Kidney tubule cell (primary cell): ENCODE measurements at places on chromosomes 11 and 22.

DNA sequence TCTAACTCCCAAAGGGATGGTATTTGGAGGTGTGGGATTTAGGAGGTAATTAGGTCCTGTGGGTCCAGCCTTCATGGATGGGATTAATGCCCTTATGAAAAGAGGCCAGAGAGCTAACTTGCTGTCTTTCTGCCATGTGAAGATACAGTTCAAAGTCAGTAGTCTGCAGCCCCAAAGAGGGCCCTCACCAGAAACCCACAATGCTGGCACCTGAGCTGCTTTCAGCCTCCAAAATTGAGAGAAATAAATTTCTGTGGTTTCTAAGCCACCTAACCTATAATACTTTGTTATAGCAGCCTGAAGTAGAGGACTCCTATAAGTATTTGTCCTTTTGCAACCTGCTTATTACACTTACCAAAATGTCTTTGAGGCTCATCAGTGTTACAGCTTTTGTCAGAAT is 16.2 kb downstream of the ATM start:
- no peak for DNase-seq

- no peak for DNase-seq
Observed at GRCh38 chr11:77197626-77198320, 69.7 kb downstream of the MYO7A start.

GRCh38 chr11:61359516-61359915 is 2.2 kb downstream of the CYB561A3 start:
- DNase-seq, result no peak

DNA sequence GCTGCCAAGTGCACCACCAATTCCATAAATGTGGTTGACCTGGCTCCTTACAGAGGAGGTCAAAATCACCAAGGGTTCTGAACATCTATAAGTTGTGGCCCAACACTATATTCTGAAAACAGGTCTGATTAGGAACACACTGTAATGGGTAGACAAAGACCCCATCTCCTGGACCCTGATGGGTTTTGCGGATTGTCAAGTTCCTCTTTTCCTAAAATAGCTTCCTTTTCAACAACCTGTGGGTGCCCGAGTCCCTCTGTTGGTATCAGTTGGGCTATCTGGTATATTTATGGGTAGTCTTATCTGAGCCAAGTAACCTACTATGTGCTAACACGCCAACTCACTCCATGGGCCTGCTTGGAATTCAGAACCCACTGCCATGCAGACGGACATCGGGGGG is 9.9 kb upstream of the CACNG2 start:
- no peak for DNase-seq
